Activated naive CD4-positive, alpha-beta T cell (primary cell): ENCODE measurements at places on chromosomes 16 and 17.

DNA sequence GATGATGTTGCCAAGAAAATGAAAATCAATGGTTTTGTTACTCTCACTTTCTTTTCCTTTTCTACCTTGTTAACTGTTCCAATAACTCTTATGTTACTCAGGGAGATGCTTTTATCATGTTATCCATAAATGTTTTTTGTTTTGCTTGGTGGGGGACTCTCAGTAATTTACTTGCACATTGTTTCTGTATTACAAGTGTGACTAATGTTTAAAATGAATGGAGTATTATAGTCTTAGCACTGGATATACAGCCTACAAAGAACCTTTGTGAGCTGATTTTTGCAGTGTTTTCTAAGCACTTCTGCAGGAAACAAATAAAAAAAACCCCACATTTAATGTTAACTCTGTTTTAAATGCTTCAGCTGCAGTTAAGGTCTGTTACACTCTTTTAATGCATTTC is 12.1 kb downstream of the VMP1 start:
- no peak for DNase-seq

GRCh38 chr16:79395591-79395990 is 204.9 kb downstream of the MAF start:
- no peak for DNase-seq

DNA sequence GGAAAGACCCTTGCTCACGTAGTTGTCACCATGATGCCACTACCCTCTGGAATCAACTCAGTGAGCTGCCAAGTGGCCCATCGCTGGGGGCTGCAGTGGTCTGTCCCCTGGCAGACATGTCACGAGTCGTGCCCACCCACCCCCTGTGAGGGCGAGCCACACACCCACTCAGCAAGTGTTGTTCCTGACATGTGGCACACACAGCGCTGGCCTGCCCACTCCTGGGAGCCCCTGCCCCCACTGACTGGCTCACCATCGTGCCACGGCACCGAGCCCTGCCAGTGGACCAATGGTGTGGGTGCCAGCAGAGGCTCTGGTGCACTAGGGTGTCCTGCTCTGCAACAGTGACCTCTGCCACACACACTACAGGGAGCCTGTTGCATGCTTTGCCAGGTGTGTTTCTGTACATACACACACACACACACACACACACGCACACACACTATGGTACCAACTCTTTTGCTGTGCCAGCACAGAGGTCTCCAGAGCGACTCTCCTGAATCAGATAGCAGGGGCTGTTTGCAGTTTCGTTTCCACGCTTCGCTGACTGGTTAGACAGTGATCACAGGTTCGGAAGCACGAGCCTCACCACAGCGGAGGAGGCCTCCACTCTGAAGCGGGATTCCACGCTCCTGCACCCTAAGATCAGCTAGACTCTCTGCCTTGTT is 7.7 kb downstream of the RTN4RL1 start:
- no peak for DNase-seq

GRCh38 chr17:13542636-13543035 is 59.1 kb downstream of the HS3ST3A1 start:
- DNase-seq = no peak

- no peak for DNase-seq
Observed at GRCh38 chr17:64200080-64201032, 62.7 kb downstream of the TEX2 start.

DNA sequence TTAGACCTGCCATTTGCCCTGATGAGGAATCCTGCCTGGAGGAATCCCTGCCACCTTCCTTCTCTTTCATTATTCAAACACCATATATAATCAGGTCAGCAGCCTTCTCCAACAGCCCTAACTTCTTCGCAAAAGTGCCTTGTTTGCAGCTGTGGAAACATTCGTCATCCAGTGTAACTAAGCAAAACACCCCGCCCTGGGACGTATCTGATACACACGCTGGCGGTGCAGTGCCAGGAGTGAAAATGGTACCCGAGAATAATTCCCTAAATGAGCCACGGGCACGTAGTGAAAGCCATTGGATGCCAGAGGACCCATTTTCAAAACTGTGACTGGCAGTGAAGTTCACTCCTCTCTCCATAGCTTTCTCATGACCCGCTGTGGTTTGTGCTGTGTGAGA is 73.7 kb downstream of the IRX3 start:
- no peak for DNase-seq

DNA sequence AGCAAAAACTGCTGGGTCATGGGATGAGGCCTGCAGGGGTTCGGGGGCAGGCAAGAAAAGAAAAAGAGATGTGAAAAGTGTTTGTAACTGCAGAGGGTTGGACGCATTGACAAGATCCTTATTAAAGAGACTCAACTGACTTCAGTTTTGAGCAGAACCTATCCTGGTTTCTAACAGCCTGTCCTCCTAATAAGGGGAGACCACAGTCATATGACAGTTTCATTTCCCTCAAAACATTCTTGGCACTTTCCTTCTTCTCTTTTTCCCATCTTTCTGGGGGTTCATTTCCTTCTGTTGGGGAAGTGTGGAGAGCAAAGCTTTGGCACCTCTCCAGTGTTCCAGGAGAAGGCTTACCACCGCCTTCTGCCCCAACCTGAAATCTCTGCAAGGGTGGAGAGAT is 118.5 kb downstream of the MAF start:
- no peak for DNase-seq

- no peak for DNase-seq
Observed at GRCh38 chr17:74883241-74883745, 10.1 kb downstream of the FADS6 start.

- no peak for DNase-seq
Observed at GRCh38 chr16:64445245-64445644, 676.6 kb downstream of the CDH11 start.

- DNase-seq = no peak
Observed at GRCh38 chr17:80259457-80260068, 1.1 kb upstream of the RNF213 start.

DNA sequence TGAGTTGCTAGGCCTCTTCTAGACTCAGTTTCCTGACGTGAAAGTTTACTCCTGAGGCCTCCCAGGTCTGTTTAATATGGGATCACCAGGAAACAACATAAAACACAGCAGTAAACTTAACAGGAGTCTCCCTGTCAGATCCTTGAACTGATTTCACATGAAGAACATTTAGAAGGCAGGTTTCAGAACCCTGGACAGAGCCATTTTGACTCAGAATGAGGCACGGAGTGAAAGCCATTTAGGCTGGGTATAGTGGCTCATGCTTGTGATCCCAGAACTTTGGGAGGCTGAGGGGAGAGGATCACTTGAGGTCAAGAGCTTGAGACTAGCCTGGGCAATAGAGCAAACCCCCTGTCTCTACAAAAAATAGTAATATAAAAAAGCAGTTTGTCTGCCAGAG is 289.1 kb downstream of the CA10 start:
- DNase-seq = no peak
